ENCODE measurements at places on chromosomes 5 and 9.

- no peak for DNase-seq
Observed at GRCh38 chr5:151665613-151666012, 21.1 kb downstream of the SPARC start.

GRCh38 chr5:14745753-14746152 lies 81.2 kb downstream of the OTULIN start:
- no peak for DNase-seq

GRCh38 chr9:21993893-21994555 lies at the start of gene CDKN2A:
CDKN2A (minus strand) TSS chr9:21994392.
- DNase-seq: no peak

GRCh38 chr5:3715062-3715461 lies 119.4 kb downstream of the IRX1 start:
- DNase-seq: no peak

DNA sequence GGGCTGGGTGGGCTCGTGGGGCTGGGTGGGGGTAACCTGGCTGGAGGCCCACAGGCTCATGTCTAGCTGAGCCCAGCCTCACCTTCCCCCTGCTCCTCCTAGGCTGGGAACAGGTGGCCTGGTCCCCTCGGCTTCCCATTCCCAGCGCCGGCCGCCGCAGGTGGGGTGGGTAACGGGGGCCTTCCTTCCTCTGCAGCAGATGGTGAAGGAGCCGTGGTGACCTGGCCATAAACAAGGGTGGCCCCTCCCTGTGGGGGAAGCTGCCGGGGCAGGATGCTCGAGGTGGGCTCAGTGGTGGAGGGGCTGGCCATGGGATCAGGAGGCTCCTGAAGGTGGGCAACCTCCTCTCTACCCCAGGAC lies 41.0 kb upstream of the EGFL7 start:
- DNase-seq: no peak

- no peak for DNase-seq
Observed at GRCh38 chr5:2876183-2876582, 124.7 kb upstream of the IRX2 start.

DNA sequence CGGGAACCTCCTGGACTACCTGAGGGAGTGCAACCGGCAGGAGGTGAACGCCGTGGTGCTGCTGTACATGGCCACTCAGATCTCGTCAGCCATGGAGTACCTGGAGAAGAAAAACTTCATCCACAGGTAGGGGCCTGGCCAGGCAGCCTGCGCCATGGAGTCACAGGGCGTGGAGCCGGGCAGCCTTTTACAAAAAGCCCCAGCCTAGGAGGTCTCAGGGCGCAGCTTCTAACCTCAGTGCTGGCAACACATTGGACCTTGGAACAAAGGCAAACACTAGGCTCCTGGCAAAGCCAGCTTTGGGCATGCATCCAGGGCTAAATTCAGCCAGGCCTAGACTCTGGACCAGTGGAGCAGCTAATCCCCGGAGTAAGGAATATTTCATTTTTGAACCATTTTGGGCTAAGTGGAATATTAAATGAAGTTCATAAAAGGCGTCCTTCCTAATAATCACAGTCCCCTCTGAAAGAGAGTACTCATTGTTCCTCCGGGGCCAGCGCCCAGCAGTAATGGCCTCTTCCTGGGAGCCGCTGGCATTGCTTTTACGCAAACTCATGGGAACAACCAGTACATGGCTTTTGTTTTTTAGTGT lies 23.6 kb downstream of the QRFP start:
- no peak for DNase-seq

DNA sequence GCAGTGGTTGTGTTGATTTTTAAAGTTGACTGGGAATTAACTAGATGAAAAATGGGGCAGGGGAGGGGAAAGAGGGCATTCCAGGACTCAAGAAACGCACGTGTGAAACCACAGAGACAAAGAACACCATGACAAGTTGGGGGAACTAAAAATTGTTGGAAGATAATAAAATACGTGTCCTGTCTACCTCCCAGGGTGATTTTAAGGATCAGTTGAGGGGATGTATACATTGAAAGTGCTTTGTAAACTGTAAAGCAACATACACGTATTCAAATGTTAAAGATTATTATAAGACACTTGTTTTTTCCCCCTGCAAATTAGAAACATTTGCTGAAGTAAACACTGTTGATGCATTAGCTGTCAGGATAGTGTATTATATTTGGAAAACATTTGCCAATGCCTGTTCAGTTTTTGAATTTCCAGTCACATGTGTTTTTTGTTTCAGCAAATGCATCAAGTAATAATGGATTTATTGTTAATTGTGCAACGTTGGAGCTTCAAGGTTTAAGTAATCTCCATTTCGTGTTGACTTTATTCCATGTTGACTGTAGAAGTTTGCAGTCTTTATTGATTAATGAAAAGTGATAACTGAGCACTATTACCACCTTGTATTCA lies 412.7 kb downstream of the ACTL7B start:
- no peak for DNase-seq

DNA sequence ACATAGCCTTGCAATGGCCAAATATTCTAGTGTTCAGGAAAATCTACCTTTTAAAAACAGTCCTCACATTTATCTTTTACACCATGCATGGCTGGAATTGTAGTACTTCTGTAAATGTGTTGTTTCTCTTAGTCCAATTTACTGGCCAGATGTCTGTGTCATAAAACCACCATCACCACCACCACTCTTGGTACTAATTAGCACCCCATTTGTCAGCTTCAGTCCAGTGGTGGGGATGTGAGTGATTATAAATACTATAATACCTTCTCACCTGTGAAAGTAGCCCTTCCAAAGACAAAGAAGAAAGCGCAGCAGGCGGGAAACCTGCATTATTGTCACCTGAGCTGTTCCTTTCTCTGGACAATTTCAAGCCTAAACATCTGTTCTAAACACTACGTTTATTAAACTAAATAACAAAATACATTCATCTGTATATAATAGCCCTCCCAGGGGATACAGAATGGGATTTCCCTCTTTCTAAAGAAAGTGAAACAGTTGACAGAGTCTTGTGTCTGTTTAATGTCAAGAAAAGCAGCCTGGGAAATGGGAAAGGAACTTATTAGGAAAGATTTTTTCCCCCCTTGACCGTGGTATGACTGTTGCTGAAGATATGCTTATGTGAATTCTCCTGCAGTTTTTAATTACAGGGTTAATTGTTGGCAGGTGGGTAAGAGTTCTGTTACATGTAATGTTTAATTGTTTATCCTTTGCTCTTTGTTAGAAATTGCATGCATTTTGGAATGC lies 144.5 kb upstream of the NUDT12 start:
- DNase-seq: no peak

DNA sequence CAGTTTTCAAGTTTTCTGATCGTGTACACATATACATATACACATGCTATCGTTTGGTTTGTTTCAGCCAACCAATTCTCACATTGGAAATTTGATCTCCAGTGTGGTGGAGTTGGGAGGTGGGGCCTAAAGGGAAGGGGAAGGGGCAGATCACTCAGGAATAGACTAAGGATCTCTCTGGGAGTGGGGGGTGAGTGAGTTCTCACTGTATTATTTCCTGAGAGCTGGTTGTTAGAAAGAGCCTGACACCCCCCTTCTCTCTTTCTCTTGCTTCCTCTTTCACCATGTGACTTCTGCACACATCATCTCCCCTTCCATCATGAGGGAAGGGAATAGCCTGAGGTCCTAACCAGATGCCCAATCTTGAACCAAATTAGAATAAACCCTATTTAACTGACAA lies 551.7 kb downstream of the MAT2B start:
- DNase-seq: no peak

- DNase-seq: peak; percentile 13
Observed at GRCh38 chr9:102499468-102499867, 495.7 kb upstream of the CYLC2 start.

DNA sequence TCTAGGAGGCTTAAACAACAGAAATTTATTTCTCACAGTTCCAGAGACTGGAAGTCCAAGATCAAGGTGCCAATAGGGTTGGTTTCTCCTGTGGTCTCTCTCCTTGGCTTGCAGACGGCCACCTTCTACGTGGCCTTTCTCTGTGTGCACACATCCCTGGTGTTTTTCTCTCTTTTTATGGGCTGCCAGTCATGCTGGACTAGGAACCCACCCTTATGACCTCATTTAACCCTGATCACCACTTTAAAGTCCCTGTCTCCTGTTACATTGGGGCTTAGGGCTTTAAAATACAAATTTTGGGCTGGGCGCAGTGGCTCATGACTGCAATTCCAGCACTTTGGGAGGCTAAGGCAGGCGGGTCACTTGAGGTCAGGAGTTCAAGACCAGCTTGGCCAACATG lies 157.1 kb downstream of the TLE1 start:
- DNase-seq: no peak

DNA sequence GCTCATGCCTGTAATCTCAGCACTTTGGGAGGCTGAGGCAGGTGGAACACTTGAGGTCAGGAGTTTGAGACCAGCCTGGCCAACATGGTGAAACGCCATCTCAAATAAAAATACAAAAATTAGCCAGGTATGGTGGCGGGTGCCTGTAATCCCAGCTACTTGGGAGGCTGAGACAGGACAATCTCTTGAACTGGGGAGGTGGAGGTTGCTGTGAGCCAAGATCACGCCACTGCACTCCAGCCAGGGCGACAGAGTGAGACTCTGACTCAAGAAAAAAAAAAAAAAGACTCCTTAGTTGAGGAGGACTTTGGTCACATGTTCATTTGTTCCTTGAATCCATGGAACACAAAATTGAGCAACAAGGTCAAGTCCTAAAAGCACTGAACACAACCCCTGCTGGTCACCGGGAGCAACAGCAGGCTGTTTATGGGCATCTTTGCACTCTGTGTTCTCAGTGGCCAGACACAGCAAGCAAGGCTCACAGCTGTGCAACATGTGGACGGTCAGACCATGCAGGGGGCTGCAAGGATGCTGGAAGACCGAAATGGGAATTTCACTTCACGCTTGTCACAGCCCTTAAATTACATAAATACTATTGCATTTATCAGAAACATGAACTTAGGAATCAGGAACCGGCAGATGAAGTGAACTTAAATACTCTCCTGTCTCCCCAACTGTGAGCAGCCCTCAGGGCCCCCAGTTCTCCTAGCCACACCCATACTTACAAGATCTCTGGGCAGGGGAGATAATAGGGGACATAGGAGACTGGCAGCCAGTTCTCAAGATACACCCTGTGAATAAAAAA lies 2.8 kb downstream of the GBGT1 start:
- no peak for DNase-seq

GRCh38 chr9:1210954-1211353 lies 160.8 kb downstream of the DMRT2 start:
- DNase-seq: no peak

GRCh38 chr5:68430279-68430678 lies 214.7 kb downstream of the PIK3R1 start:
- no peak for DNase-seq

DNA sequence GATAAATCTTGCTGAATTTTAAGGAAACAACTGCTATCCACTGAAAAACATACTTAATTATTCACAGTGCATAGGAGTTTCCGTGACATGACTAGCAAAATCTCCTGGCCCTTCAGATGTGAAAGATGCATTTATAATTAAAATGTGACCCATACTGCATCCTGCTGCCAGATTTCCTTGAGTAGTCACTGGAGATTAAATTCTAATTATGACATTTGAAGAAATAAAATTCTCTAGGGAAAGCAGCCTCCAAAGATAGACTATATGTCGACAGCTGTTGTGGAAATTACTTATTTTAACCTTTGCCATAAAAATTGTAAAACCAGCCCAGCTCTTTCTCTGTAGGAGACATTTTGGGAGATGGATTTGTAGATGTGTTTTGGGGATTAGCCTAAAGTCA lies 193.6 kb upstream of the SMC2 start:
- DNase-seq: no peak

GRCh38 chr5:150109921-150110320 lies 23.6 kb upstream of the CSF1R start:
- no peak for DNase-seq

Data from retinal pigment epithelial cell (primary cell).